ENCODE measurements at places on chromosomes 7 and 10.

- DNase-seq, result no peak
Measured at GRCh38 chr7:1407892-1408291, 51.4 kb downstream of the MICALL2 start.

DNA sequence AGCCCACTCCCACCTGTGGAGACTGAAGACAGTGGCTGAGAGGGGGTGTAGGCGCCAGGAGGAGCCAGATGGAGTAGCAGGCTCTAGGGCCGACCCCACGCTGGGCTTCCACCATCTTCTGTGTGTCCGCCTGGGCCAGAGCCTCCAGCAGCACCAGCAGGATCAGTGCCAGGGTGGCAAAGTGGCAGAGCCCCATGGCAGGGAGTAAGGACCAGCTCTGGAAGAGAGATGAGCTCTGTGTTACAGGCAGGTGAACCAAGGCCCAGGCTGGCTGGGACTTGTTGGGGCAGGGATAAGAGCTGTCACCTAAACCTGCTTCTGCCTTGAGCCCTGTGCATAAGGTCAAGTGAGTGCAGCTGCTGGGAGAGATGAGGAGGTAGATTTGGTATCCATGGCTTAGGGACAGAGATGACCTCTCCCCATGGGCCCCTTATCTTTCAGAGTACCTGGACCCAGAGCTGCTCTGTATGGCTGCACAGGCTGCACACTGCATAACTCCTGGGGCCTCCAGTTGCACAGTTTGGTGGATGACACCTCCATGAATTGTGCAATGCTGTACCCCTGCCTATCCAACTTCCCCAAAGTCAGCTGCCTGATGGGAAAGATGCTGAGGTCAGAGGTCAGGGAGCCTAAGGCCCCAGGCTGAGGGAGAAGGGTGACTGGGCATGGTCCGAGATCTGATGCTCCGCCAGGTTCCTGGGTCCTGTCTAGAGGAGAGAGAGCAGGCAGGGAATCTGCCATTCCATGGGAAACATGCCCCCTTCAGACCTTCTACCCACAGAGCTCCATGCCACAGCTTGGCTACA is 7.4 kb upstream of the SAMD8 start:
- no peak for DNase-seq

DNA sequence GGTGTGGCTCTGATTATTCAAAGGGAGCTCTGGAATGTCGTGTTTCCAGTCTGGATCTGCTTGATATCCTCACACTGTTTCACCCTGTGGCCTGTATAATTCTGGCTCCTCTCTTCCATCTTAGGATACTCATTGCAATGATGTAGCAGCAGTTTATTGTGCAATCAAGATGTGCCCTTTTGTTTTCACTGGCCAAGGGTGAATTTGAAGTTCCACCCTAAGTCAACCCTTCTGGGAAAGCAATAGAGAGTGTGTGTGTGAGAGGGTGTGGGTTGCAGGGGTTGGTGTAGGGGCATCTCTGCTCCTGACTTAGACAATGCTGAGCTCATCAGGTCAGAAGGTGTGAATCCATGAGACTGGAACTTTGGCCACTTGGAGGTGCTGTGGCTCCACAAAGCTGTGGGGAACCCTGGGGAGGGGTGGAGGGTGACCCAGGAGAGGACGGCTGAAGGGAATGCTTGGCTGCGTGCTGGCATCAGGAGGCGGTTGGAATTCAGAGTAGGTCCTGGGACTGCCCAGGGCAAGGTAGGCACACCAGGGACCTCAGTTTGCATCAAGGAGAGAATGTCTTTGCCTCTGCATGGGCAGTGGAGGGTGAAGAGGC is 118.0 kb upstream of the PRSS58 start:
- peak; percentile 19 for DNase-seq

GRCh38 chr7:137655804-137656203 is 191.0 kb downstream of the DGKI start:
- no peak for DNase-seq

DNA sequence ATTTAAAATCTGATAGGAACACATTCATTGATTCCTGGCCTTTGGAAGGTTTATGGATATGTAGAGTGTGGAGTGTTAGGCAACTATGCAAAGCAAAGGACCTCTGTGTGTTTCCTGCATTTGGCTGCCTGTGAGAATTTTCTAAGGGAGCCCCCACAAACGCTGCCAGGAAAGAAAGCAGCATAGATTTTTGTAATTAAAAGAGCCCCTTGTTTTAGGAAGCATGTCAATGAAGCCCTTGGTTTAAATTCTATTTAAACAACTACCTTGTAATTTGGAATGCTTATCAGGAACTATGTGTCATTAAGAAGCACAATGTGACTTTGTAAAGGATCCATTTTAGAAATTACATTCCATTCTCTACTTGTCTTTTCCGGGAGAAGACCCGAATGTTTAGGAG is 742.5 kb downstream of the NXPH1 start:
- no peak for DNase-seq

DNA sequence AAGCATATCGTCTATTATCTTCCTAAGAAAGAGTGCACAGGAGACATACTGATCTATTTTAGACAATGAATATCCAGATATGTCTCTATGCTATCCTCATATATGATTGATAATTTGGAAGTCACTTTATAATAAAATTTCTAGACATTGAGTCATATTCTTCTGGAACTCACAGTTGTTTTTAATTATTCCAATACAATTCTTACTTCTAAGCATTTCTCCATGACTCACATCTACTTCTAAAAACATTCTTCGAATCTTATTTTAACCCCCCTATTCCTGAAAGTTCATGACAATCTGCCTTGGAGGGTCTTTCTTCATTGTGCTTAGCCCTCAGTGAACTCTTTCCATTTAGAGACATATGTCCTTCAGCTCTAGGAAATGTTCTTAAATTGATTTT is 368.1 kb downstream of the MDFIC start:
- DNase-seq, result no peak

GRCh38 chr7:142181211-142181610 is 69.7 kb downstream of the MGAM2 start:
- no peak for DNase-seq

DNA sequence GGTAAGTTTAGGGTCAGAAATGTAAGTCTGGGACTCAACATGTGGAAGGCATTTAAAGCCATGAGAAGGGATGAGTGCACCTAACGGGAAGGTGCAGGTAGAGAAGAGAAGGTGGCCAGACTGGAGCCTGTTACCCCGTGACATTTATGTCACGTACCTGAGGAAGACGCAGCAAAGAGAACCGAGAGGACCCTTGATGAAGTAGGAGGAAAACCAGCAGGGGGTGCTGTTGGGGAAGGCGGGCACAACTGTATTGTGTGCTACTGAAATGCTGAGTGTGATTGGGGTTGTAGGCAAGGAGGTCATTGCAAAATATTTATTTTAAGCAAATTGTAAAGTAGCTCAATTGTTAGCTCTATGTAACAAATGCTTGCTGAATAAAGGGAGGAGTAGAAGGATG is 338.2 kb upstream of the PRKCQ start:
- peak; percentile 69 for DNase-seq

DNA sequence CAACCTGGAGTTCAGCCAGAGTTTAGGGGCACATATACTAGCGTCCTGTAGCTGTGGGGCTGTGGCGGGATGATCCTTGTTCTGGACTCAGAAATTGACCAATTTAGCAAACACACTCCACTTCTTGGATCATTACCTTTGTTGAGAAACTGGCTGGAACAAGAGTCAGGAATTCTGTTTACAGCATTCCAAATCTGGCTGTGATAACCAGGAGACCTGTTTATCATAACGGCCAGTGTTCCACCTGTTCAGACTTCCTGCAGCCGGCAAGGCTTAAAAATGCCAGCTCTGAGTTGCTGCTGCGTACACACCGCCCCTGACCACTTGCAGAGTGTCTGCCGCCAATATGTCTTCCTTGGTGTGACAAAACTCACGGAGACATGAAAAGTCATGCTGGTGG is 64.8 kb downstream of the ARMC3 start:
- DNase-seq, result no peak

DNA sequence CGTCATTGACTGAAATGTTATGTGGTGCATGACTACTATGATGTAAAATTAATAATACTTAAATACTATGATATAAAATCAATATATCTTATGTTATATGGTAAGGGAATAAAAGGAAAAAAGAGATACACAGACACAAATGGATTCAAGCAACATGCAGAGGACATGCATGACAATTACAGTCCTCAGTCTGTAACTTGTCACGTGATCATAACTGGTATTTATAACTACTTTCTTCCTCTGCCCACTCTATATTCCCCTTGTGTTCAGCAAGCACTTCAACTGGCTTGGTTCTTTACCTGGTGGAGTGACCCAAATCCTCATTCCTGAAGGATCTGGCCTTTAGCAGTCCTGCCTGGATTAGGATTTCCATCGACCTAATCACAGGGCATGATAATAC is 104.4 kb upstream of the FAM180A start:
- DNase-seq, result no peak

- DNase-seq, result no peak
Measured at GRCh38 chr10:79020605-79021004, 48.2 kb upstream of the ZMIZ1 start.

- no peak for DNase-seq
Measured at GRCh38 chr7:134078991-134079390, 48.1 kb upstream of the LRGUK start.

DNA sequence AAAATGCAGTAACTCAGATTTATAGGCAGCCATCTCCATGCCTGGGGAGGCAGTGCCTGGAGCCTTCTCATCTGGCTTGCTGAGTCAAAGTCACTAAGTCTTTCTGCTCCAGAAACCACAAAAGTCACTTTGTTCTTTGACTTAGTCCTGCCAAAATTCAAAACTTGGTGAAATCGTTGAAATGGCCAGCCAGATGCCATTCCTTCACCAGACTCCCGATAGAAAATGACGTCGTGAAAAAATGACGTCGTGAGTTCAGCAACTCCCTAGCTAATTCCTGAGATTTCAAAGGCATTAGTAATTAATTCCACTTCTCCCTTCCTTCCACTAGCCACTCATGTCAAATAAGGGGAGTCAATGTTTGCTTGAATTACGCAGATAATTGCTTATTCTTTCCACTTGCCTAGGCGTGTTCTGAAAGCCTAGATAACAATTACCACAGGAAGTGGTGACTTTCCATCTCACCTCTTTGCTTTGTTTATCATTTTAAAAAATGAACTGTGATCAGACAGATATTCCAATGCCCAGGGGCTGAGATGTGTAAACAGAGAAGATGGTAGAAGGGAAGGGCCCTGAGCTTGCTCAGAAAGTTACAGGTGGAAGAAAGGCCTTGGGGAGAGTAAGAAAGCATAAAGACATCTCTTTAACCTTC is 48.5 kb upstream of the OSBPL3 start:
- peak; percentile 38 for DNase-seq

- no peak for DNase-seq
Measured at GRCh38 chr10:130561681-130562080, 425.5 kb downstream of the GLRX3 start.

DNA sequence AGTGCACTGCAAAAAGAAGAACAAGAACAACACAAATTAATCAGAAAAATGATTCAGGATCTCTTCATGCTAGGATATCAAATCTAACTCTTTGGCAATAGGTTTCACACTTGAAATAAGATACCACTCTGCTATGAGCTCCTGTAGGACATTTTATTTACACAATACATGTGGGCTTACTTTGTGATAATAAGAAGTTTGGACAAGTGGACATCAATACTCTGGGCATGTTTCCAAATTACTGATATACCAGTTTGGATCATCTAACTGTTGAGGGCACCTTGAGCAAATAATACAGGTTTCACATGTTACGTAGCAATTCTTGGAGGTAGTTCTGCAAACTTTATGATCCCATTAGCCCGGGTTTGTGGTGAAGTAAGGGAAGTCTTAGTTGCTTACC is 59.8 kb downstream of the CPVL start:
- DNase-seq, result no peak

DNA sequence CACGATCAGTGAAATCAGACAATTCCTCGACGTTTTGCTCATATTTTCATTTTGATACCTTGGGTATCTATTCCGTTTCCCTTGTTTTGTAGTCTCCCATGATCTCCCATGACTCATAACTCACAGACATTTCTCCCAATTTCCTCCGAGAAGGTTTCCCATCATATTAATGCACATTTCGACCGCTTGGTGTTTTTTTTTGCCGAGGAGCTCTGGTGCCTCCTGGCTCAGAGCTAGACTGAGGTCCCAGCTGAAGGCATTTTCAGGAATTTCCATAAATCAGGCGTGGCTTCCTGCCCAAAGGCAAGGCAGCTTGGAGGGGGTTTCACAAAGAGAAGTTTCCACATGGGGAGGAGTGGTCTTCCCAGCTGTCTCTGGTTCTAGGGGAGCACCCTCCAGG is 148.2 kb upstream of the TNS3 start:
- DNase-seq, result no peak

- DNase-seq, result no peak
Measured at GRCh38 chr10:30803892-30804322, 174.4 kb upstream of the LYZL2 start.

- DNase-seq, result no peak
Measured at GRCh38 chr7:25359471-25360059, 131.3 kb upstream of the NPVF start.

DNA sequence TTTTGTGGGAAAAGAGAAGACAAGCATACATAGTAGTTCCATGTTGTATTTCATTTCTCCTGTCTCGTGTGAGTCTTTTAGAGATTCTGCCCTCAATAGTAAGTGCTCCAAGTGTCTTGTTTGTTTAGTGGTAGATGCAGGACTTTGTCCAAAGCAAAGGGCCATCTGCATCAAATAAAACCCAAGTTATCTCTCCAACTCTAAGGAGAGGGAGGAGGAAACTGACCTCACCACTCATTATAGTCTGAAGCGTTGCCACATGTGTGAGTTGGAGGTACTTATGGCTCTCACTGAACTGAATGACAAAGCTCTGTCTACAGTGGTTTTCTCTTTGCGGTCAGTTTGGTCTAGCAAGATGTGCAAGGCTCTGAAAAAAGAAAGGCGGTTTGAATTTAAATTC is 272.6 kb downstream of the DOCK4 start:
- no peak for DNase-seq

DNA sequence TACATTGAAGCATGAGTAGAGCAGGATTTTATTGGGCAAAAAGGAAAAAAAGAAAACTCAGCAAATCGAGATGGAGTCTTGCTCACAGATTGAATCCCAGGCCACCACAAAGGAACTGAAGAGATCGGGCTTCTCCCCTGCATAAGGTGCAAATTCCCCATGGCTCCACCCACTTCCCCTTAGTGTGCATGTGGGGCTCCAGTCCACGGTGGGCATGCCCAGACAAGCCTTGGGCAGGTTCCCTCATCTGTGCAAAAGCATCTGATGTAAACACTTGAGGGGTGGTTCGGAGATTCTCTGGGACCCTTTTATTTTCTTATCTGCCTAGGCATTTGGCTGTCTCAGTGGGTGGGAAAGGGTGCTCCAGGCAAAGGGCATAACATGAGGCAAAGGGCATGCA is 150.7 kb downstream of the CFTR start:
- no peak for DNase-seq

DNA sequence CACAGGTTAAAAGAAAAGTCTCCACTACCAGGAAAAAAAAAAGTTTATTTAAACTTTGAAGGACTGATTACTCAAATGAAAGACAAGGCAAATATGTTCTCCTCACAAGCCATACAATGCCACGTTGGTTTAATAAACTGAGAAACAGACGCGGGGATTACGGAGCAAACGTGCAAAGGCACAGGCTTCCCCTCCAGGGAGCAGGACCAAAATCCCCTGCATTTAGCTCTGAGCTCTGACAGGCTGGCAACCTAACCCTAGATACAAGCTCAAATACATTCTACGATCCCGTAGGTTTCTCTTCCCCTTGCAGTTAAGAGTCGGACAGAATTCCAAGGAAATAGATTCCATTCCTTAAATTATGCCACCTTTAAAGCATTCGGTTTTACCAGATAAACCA is 7.7 kb upstream of the GRB10 start:
- no peak for DNase-seq

- DNase-seq, result no peak
Measured at GRCh38 chr7:91325726-91326125, 61.5 kb downstream of the FZD1 start.

GRCh38 chr10:63578501-63578900 is 57.3 kb downstream of the REEP3 start:
- DNase-seq, result no peak
